Renal cortex interstitium (tissue), 15 donors: ENCODE measurements at places on chromosomes 11 and 22. TPM values are rescaled to one million over a fixed set of nuclear protein-coding genes. Genes with fewer than 3 reads are reported as not detected.

DNA sequence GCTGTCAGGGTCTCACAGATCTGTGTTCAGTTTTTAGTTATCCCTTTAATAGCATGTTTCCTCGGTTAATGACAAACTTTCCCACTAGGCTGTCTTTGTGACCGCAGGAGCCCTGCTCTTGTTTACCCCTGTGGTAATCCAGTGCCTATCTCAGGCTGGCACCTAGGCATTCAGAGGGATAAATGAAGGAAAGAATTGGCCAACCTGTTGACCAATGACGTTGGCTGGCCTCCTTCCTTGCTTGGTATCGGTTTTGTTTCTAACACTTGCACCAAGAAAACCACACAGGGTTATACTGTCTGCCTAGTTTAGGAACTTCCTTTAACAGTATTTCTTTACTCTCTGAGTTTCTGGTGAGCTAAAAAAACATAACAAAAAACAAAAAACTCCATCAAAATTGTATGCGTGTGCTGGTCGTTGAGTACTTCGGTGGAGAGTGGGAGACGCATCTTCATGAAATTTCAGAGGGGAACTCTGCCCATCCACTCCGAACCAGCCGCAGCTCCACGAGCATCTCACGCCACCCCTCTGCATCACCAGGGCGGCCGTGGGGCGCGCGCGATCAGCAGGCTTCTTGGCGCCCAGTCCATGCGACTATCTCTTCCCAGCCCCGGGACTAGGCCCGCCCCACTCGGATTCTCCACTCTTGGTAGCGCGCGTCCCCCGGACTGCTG lies 563 bp upstream of the ENDOD1 start:
- no peak for DNase-seq

GRCh38 chr11:104661471-104661870 lies 236.8 kb downstream of the CASP12 start:
- no peak for DNase-seq

FZD4 gene
- 98.8 TPM for polyA plus RNA-seq

EIF3F gene
- 305 TPM for polyA plus RNA-seq

ELFN2 gene
- 2.0 TPM for polyA plus RNA-seq

- no peak for DNase-seq
These were observed 16.7 kb downstream of the MMP7 start for GRCh38 chr11:102513869-102514268.

DDI1 gene
- polyA plus RNA-seq = not detected

DNA sequence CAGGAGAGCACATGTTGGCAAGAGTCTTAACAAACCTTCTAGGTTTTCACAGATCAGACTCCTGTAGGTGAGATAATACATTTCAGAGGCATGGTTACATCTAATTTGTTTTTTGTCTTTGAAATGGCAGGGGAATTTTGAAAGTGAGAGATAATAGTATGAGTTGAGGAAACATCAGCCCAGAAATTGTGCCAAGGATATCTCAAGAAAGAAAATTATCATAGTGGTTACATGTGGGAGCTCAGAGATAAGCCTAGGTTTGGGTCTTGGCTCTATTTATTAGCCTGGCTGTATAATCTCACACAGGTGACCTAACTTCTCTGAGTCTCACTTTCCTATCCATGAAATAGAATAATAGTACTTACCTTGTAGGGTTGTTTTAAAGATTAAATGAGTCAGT lies 443 bp downstream of the BTBD18 start:
- DNase-seq = no peak

DNA sequence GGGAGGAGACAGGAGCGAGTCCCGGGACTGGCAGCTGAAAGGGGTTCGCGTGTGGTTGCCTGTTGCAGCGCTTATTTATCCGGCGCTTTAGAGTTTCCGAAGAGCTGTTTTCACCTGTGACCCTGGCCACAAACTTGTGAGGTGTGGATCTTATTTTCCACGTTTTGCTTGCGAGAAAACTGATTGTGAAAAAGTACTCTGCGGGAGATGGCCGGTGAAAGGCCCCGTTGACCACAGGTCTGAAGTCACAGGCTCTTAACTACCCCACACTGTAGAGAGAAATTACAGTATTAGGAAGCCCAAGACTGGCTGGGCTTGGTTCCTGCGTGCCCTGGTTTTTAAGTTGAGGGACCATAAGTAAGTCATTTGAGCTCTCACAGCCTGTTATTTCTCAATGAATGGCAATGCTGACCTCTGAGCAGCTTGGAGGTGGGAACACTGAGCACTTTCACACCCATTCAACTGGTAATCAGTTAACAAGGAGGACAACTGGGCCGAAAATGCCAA lies 379 bp upstream of the RAB38 start:
- DNase-seq = no peak

SMIM38 gene
- 1.4 TPM for polyA plus RNA-seq

GRCh38 chr22:17914474-17914873 lies 109.9 kb downstream of the MICAL3 start:
- no peak for DNase-seq

DNA sequence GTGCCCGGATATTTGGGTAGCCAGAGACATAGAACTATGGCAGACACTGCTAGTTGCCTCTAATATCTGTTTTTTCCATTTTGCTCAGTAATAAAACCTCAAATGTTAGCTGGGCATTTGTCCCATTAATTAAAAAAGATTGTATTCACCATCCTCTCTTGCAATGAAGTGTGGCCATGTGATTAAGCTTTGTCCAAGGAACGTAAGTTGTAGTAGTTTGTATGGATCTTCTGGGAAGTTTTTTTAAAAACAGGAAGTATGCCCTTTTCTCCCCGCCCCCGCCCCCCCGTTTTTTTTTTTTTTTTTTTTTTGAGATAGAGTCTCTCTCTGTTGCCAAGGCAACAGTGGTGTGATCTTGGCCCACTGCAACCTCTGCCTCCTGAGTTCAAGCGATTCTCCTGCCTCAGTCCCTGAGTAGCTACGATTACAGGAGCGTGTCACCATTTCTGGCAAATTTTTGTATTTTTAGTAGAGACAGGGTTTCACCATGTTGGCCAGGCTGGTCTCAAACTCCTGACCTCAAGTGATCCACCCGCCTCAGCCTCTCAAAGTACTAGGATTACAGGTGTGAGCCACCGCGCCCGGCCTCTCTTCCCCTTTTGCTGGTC lies 1.7 kb upstream of the TMEM135 start:
- DNase-seq = no peak

DNA sequence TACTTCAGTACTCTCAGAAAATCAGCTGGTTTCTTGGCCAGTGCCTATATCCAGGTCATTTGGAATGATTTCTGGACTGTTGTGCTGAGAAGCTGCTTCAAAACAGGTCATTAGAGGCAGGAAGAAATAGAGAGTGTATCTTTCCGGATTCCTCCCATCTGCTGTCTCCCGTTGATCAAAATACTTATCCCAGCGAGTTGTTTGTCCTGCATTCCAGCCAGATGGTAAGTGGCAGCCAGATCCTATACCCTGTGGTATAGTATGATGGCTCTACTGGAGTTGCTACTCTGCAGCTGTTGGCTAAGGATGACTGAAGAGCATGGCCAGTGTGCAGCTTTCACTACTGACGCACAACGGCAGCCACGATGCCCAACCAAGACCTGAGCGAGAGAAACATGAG lies 560.9 kb upstream of the ANO5 start:
- no peak for DNase-seq
